NCI-H446 treated with DMSO at 0.1 percent for 48 hours (cell line): ENCODE measurements at places on chromosomes 5 and 9.
A peak's percentile ranks its signal among the peaks of the same experiment; 100 is the strongest.

DNA sequence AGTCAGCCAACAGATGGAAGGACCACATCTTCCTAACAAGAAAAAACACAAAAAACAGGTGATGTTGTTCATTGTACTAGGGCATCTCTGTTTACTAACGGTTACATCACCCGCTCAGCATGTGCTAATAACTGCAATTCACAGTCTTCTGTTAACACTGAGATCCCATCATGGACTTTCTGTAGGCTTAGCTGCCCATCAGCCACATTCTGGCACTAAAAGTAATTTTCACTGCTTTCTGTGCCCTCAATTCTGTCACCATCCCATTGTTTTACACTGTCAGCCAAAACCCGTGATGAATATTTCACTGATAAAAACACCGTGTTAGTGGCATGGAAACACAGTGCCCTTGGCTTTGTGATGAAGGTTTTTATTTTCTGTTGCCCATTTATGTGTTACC lies 64.6 kb downstream of the CAST start:
- DNase-seq = no peak

GRCh38 chr9:5440426-5440825 lies 2.7 kb upstream of the PLGRKT start:
- DNase-seq = no peak

DNA sequence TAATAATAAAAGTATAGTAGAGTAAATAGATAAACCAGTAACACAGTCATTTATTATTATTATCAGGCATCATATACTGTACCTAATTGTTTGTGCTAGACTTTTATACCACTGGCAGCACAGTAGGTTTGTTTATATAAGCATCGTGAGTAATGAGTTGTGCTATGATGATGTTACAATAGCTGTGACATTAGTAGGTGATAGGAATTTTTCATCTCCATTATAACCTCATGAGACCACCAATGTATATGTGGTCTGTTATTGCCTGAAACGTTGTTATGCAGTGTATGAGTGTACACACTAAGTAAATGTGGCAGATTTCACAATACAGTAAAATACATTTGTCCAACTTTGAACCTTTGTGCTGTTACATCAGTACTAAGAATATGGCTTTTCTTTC lies 72.7 kb upstream of the SPATA31D4 start:
- no peak for DNase-seq

DNA sequence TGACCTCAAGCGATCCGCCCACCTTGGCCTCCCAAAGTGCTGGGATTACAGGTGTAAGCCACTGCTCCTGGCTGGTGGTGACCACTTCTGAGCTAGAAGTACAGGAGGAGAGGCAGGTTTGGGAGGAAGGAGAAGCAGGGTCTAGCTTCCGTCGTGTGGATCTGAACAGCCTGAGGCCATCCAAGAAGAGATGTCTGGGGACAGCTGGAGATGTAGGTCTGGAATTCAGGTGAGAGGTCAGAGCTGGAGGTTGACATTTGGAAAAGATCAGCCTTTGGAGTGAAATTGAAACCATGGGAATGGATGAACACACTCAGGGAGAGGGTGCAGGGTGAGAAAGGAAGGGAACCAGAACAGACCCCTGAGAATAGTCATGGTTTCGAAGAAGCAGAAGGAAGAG lies 33.2 kb upstream of the GGTA1 start:
- no peak for DNase-seq

DNA sequence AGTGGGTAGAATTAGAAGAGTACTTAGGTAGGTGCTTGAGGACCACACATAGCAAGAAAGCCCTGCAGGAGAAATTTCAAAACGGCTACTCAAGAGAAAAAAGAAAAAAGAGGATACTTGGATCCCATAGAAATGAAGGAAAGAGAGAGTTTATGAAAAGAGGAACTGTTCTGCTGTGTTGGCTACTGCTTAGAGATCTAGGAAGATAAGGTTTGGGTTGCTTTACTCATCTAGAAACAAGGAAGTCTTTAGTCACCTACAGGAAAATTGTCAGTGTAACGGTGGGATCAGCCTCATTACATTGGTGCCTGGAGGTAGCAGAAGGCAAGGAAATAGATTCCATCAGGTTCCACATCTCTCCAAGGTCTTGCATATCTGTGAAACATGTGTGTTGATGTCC lies 14.8 kb upstream of the C5orf46 start:
- DNase-seq = no peak

DNA sequence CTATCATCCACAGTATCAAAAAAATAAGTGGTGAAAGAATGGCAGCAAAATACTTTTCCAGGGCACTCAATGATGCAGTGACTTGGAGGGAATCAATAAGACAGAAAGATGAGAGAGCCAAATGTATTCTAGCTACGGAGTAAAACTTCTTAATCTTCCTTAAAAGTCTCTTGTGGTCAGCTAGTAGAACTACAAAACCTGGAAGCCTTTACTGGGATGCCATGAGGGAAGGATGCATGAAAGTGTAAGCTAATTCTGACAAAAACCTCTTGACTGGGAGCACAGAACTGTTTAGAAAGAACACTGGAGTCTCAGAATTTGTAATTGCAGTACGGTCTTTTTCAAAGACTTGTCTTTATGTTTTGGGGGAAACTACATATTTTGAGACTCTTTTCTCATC lies 432.8 kb upstream of the PTPRD start:
- no peak for DNase-seq

GRCh38 chr9:113664181-113664875 lies 200.8 kb downstream of the RGS3 start:
- DNase-seq = no peak

GRCh38 chr5:2587189-2588031 lies 164.1 kb downstream of the IRX2 start:
- no peak for DNase-seq

DNA sequence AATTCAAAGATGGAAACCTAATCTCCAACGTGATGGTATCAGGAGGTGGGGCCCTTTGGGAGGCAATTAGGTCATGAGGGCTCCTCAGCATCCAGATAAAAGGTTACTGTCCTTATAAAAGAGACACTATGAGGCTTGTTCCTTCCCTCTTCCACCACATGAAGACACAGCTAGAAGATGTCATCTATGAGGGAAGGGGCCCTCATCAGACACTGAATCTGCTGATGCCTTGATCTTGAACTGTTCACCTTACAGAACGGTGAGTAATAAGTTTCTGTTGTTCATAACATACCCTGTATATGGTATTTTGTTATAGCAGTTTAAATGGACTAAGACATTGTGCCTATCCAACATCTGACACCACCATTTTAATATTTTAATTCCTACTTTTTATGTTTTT lies 19.7 kb upstream of the CCNH start:
- DNase-seq = no peak

DNA sequence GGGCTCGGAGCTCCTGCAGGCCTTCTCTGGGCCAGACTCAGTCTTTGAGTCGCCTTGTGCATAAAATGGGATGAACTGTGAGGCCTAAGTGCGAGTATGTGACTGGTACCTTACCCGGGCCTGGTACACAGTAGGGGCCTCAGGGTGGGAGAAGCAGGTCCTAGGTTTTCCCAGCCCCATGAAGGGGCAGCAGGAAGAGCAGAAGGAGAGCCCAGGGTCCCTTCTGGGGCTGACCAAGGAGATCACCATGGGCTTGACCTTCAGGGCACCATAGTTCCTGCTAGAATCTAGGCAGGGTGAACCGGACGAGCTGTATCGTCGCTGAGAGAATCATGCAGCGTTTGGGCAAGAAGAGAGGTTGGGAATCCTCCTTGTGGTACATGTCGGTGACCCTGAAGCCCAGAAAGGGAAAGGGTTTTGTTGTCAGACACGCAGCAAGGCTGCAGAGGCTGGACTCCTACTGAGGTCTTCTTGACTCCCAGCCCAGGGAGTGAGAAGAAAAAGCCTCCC lies 373 bp upstream of the PHYKPL start:
- no peak for DNase-seq

DNA sequence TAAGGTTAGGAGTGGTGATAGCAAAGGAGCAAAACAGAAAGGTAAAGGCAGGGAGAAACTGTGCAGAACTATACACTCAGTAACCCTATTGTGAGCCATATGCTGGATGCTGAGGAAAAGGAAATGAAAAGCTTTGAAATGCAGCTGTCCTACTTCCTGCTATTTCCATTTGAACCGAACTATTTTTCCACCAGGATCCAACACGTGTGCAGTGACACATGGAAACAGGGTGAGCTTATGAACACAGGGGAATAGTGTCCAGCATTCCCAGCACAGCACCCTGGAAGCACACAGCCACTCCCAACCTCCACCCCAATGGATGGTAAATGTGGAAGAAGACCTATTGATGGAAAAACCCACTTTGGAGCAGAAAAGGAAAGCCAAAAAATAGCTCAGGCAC lies 69.0 kb upstream of the SLC12A2 start:
- no peak for DNase-seq

GRCh38 chr5:23977997-23978396 lies 470.6 kb downstream of the PRDM9 start:
- no peak for DNase-seq

- DNase-seq = peak; percentile 15
Observed at GRCh38 chr5:108084105-108084504, 297.8 kb downstream of the FBXL17 start.

DNA sequence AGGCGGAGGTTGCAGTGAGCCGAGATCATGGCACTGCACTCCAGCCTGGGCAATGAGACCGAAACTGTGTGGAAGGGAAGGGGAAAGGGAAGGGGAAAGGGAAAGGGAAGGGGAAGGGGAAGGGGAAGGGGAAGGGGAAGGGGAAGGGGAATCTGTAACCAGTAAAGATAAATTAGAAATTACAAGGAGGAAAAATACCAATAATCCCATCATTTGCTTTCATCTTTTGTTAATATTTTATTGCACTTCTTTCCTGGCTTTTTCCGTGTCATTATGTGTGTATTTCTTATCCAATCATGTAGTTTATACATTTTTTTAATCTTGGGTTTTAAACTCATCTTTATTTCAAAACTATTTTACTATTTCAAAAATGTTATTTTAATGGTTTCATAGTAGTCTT lies 29.6 kb upstream of the MRPS30 start:
- DNase-seq = no peak

DNA sequence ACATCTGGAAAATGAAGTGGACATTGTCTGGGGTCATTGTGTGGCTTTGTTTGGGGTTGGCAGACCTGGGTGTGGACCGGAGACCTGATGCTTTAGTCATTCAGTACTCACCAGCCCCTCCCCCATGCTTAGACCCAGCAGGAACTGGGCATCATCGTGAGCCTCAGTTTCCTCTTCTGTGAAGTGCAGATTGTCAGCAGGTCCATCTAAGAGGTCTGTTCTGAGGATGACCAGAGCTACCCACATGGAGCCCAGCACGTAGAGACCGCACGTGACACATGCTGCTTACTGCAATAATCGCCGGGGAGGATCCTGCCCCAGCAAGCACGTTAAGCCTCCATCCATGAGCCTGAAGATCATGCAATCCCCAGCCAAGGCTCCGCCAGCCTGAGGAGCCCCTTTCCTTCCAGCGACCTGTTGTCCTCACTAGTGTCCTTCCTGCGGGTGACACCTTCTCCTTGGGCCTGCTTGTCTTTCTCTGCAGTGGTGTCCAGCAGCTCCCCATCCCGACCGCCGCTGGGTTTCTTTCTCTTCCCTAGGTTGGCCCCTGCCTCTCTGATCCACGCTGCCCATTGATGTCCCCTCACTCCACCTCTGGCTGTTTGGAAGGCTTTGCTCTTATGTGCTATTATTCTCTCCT lies 26.7 kb upstream of the IRX4 start:
- DNase-seq = no peak

- DNase-seq = no peak
Observed at GRCh38 chr5:40518485-40518917, 161.2 kb upstream of the PTGER4 start.
